ENCODE measurements at places on chromosomes 7 and 10.
A peak's percentile ranks its signal among the peaks of the same experiment; 100 is the strongest.

GRCh38 chr10:91551856-91552255 lies 81.0 kb downstream of the PPP1R3C start:
- DNase-seq, result peak; percentile 25

GRCh38 chr10:79266543-79267312 lies 80.5 kb upstream of the PPIF start:
- DNase-seq, result peak; percentile 71

GRCh38 chr10:59713196-59713821 lies 3.7 kb upstream of the SLC16A9 start:
- no peak for DNase-seq

GRCh38 chr10:62715383-62715782 lies 89.1 kb upstream of the ADO start:
- DNase-seq, result peak; percentile 24

GRCh38 chr7:38105874-38106483 lies 72.1 kb upstream of the STARD3NL start:
- peak; percentile 16 for DNase-seq

DNA sequence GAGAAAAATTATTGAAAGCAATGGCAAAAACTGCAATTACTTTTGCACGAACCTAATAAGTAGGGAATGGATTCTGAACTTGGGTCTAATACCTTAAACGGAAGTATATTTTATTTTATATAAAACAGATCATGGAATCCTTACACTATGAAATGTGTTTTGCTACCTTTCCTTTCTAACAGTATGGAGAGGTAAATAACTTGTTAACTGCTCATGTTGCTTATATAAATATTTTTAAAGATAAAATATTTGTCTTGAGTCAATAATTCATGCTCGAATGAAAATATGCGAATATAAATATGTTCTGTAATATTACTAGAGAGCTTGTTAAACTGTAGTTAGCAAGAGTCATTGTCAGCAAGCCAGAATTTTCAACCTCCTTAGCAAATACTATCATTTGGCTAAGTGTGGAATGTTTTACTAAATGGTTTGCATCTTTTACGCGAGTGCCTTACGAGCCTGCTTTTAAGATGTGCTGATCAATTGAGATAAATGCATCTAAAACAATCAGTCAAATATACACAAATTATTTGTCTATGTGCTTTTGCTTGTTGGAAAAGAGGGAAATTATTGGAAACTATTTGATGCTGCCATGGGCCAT lies 5.9 kb downstream of the GNAT3 start:
- no peak for DNase-seq
